Liver (tissue), 10 donors: ENCODE measurements at places on chromosomes 2 and 18. TPM values are rescaled to one million over a fixed set of nuclear protein-coding genes. Genes with fewer than 3 reads are reported as not detected.
A peak's percentile ranks its signal among the peaks of the same experiment; 100 is the strongest.

Gene FAM161A
- polyA plus RNA-seq: 0.54 TPM

Gene PSD4
- polyA plus RNA-seq: 30.8 TPM

GRCh38 chr2:240502430-240503121 is 55.2 kb downstream of the ANKMY1 start:
- DNase-seq: peak; percentile 27

DNA sequence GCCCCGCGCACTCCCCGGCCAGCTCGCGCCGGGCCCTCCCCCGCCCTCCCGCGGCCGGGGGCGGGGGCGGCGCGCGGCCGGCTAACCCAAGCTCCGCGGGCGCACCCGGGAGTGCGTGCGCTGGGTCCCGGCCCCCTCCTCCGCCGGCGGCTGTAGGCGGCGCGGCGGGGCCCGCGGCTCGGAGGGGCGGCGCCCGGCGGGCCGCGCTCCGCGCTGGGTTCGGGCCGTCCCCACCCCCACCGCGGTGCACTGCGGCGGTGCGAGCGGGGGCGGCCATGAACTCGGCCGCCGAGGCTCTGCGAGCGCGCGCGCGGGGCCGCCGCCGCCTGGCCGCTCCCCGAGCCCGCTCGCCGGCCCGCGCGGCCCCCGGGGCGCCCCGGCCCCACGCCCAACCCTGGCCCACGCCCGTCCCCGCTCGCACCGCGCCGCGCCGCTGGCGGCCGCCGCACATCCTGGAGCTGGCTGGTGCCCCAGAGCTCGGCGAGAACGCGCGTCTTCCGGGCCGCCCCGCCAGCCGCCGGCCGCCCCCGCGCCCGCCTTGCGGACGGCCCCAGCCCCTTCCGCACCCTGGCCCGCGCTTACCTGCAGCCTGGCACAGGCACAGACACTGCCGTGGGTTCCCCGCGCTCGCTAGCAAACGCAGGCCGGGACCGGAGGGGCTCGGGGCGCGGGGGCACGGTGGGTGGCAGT is at the start of gene ZBTB14:
TSS of gene ZBTB14 (minus strand) at position 496 of the 690 bp plus-strand sequence. CDS start 2,480 bp downstream, outside the sequence.
- peak; percentile 61 for DNase-seq

DNA sequence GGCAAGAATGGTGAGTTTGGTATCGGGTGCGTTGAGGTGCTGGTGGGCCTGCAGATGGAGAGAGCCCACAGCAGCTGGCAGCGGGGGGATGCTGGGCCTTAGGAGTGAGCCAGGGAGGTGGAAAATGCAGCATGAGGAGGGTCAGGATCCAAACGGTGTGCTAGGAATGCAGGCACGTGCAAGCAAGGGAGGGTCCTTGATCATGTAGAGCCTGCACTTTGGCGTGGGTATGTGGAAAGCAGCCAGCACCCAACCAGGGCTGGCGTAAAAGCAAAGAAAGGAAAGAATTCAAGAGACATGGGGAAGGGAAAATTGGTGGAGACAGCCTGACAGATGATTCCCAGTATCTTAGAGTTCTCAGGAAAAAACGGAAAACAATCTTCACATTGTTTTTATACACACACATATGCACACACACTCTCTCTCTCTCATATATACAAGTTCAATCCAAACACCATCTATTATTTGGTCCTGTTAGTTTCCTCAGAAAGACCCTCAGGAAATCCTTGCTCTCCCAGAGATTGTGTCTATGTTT is 46.3 kb downstream of the LTBP1 start:
- no peak for DNase-seq
